ENCODE measurements at places on chromosomes 7 and 10.
A peak's percentile ranks its signal among the peaks of the same experiment; 100 is the strongest.

DNA sequence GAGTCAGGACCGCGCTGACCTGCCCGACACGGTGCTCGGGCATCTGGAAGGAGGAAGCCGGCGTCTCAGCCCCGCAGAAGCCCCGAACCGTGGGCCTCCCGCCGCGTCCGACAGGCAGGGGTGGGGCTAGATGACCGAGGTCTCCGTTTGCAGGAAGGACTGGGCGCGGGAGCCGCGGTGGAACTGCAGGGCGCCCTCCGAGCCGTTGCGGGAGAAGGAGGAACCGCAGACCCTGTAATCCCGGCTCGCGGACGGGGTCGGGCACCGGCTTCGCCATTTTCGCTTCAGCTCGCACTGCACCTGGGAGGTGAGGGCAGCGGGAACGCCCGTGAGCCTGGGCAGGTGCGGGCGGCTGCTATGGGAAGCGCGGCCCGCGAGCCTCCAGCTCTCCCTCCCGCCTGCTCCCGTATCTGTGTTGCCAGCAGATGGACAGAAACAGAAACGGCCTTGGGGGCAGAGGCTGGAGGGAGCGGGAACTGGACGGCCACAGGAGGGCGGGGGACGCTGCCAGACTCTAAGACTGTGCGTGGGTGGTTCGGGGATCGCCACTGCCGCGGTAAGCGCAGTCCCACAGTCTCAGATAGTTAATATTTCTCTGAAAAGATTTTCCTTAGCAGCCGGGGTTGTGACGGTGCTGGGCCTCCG, 114.1 kb downstream of the VIPR2 start:
- DNase-seq = peak; percentile 22

DNA sequence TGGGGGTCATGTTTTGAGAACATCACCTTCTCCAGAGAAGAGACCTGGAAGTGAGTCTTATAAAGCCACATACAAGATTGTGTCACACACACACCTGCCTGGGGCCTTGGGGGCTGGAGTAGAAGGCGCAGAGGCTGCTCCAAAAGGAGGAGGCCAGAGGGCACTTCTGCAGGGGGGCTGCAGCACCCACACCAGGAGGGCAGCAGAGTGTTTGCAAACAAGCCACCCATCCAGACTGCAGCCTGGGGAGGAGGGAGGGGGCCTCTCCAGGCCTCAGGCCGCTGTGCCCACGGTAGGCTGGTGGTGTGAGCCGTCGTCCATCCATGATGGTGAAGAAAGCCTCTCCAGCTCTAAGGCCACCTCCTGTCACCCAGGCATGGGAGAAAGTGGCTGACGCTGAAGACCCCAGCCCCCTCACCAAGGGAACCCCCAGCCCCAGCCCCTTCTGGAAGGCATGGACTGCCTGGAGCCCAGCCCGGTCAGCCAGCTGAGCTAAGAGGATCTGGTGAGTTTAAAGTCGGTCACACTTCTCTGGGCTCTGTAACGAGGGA, 77.5 kb downstream of the FOXL3 start:
- no peak for DNase-seq

DNA sequence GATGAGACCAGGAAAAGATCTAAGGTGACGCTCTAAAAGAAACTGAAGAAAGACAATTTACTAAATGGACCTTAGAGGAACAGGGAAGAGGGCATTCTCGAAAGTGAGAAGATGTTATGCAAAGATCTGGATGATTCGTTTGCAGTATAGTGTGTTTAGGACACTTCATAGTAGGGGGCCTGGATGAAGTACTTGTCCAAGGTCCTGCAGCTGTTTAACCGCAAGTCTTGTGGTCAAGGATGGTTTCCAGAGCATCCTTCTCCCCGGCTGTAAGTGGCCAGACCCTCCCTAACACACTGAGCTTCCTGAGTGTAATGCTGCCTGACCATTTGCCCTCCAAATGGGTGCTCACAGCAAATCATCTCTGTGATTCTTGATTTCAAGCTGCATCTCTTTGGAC, 101.6 kb downstream of the XPNPEP1 start:
- DNase-seq = no peak

GRCh38 chr7:45658716-45659495, 84.7 kb downstream of the ADCY1 start:
- DNase-seq = no peak

GRCh38 chr10:18793951-18794350, 134.7 kb downstream of the ARL5B start:
- DNase-seq = no peak

- no peak for DNase-seq
Measured at GRCh38 chr10:117221156-117221711, 19.7 kb upstream of the SLC18A2 start.

DNA sequence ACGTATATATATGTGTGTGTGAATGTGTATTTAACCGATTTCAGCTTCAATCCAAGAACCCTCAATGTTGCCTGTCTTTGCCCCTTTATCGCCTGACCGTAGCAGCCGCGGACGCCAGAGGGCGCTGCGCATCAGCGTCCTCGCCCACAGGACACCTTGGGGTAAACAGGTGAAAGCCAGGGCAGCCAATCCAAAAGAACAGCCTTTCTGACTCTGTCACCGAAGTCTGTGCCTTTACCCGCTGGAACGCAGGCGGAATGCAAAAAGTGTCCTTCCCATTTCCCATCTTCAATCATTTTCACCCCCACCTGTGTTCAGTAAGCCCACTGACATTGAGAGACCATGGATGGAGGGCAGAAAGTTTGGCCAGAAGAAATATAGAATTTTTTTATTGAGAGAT, 3.6 kb downstream of the NXPH1 start:
- DNase-seq = peak; percentile 32

- DNase-seq = no peak
Measured at GRCh38 chr10:69069090-69070042, 18.5 kb upstream of the SRGN start.

DNA sequence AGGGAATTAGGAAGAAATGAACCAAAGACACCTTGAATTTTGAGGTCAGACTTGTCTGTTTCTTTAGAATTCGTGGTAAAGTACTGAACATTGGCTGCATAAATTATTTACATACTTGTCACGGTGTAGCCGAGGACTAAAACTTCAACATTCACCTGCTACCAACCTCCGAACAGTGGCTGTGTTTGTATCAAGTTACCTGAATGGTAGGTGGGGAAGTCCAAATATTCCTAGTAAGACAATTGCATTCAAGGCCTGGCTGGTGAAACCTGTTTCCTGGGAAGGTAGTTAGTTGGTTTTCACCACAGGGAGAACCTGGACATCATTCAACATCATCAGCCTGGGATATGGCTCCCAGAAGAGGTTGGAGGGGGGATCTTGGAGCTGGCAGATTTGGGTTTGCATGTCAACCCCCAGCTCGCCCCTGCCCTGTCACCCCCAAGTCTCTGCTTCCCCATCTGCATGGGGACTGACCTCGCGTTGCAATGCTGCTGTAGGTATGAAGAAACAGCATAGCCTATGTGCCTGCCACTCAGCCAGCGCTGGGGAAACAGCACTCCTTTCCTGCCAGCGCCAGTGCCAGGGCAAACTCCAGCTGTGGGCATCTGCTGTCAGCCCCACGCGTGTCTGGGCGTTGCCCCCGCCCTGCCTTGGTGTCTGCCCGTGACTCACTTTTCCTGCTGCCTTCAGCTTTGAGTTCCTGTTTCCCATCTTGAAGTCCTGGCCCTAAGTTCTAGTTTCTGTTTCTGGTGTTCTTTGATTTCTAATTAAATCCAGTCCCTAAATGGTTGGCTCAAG, 12.7 kb upstream of the LARP4B start:
- no peak for DNase-seq

DNA sequence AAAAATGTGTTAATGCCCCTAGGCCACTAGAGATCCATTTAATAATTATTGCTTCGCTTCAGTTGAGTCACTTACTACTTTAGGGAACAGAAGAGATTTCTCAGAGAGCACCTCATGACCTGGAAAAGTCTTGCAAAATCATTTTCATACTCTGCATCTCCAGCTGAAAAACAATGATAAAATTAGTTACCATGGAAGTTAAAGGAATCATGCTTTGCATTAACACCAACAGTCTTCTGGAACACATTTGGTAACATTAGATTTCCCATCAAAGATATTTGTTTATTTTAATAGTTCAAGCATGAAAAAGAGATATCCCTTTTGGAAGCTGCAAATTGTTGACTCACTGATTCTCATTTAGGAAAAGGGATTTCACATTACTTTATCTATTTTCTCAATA, 1.8 kb upstream of the STEAP2 start:
- no peak for DNase-seq

DNA sequence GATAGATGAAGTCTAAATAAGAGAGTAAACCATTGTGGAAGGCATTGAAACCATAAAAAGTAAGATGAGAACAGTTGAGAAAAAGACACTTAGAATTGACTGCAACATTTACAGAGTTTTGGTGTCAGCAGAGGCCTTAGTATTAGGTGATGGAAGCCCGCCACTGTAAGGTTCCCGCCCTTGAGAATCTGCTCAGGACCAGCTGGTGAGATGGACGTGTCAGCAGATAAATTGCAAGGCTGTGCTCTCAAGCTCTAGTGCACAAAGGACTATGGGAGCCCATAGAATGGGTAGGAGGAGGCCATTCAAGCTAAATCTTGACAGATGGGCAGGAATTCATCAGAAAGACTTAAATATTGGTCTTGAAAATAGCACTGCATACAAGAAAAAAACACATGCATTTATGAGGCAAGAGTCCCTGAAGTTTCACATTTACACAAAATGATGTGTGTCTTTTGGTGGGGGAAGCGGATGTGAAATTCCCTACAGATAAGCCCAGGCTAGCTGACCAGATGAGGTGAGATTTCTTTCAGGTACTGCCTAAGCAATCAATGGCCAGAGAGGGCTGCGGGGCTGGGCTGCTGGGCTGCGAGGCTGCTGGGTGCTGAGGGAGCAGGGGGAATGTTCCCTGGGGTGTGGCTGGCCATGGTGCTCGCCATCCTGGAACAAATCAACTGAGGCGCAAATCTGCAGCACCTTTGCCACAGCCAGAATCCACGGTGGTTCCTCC, 42.5 kb downstream of the SYPL1 start:
- no peak for DNase-seq

GRCh38 chr10:101744267-101744666, 31.6 kb downstream of the FGF8 start:
- DNase-seq = no peak

DNA sequence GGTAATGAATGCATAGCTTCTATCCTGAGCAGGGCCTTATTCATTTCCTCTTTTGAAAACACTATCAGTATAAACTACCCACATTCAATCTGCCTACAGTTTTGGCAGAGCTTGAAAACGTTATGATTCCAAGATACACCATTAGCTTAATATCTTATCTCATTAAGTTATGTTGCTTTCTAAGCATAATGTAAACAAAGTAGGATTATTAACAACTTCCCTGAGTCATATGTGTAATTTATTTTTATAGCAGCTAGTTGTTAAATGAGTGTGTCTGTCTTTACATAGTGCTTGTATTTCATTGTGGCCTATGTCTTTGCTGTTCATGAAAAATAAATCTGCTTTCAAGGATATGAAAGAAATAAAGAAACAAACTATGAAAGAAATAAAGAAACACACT, 106.2 kb upstream of the DLX6 start:
- no peak for DNase-seq

- DNase-seq = no peak
Measured at GRCh38 chr10:79262131-79262530, 85.1 kb upstream of the PPIF start.

- no peak for DNase-seq
Measured at GRCh38 chr10:101670635-101671034, 24.3 kb downstream of the FBXW4 start.

- no peak for DNase-seq
Measured at GRCh38 chr10:75404815-75405597, 3.4 kb upstream of the ZNF503 start.

- no peak for DNase-seq
Measured at GRCh38 chr7:106545275-106545674, 115.7 kb downstream of the CCDC71L start.

DNA sequence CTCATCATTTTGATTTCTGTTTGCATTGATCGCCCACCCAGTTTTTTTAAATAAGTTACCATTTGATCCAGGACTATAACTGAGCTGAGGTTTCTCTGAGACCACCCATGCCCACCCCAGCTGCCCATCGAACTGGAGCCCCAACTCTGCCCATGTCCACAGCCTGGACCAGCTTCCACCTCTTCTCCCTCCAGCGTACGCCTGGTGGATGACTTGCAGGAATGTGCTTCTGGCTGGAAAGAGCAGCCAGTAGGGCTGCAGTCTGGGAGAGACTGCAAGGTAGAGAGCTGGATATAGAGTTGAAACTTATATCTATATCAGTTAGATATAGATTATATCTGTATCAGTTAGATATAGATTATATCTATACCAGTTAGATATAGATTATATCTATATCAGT, 25.8 kb upstream of the LRRC18 start:
- DNase-seq = no peak

DNA sequence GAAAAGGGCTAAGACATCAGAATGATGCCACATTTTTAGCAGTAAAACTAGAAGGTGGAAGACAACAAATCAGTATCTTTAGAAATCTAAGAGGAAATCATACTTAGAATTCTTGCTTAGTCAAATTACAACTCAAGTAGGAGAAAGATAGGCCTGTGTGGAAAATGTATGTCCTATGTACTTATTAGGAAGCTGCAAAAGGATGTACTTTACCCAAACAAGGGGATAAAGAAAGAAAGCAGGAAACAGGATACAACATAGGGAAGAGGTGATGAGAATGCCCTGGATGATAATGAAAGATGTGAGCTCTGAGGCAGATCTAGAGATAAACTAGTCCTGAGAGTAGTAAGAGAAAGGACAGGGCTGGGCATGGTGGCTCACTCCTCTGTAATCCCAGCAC, 54.9 kb downstream of the RNLS start:
- DNase-seq = no peak

Measured in substantia nigra (tissue), 51 donors.